ENCODE measurements at places on chromosomes 3 and 15.

GRCh38 chr15:88115486-88116152 is 140.9 kb downstream of the NTRK3 start:
- no peak for ATAC-seq

- ATAC-seq = no peak
Observed at GRCh38 chr3:40754994-40755393, 230.2 kb downstream of the ZNF621 start.

DNA sequence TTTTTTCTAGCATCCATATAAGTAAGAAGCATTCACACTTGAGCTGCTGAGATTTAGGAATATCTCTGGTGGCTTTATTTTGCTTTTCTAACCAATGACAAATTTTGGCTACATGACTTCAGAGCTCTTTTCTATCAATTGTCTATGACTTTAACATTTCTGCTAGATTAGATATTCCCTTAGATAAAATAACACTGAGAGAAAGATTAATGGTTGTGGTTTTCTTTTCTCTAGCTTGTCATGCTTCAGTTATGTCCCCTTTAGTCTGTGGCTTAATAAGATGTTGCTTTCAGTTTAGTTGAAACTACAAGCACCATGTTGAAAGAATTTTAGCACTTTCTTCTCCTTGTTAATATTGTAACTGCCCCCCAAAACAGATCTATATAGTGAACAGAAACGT is 665.6 kb upstream of the CCDC54 start:
- no peak for ATAC-seq

DNA sequence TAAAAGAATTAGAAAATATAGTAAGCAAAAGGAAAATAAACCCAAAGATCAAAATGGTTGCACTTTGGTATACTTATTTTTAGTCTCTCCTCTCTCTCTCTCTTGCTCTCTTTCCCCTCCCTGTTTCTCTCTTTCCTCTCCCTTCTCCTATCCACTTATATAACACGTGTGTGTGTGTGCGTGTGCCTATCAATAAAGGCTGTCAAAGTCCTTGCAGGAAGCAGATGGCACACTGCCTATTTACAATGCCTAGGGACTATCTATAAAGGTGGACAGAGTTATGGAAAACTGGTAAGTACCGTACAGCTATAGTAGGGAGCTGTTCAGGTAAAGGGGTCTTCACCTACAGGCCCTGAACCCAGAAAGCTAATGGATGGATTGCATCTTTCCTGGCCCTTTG is 161.6 kb downstream of the SQOR start:
- no peak for ATAC-seq

GRCh38 chr15:27668471-27669220 is 430.5 kb downstream of the OCA2 start:
- no peak for ATAC-seq

DNA sequence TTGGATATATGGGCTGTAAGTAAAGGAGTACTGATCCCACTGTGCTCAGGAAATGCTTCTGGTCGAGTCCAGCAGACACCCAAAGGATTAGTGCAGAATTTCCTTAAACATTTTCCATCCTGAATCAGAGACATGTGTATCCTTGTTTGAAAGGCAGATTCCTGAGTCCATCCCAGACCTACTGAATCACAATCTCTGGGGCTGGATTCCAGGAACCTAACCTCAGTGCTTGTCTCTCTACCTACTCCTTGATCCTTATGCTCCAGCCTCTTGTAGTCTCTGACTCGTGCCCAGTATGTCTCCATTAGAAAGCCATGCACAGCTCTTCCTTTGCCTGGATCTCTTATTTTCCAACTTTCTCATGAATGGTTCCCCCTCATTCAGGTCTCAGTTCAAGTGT is 585.8 kb downstream of the NLGN1 start:
- no peak for ATAC-seq

DNA sequence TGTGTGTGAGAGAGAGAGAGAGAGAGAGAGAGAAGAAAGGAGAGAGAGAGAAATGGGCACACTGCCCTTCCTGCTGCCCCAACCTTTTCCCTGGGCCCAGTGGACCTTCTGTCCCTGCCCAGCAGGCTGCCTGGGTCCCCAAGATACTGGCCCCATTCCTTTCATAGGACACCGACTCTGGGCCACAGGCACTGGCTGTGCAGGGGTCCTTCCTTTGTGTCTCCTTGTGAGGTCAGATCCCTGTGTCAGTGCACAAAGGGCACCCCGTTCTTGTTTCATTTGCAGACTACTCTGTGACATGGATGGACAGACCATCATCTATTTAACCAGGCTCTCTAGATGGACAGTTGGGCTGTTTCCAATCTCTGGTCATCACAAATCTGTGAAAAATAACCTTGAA is 21.3 kb upstream of the KLF13 start:
- no peak for ATAC-seq

GRCh38 chr3:161969867-161970266 is 473.3 kb downstream of the OTOL1 start:
- ATAC-seq = no peak

DNA sequence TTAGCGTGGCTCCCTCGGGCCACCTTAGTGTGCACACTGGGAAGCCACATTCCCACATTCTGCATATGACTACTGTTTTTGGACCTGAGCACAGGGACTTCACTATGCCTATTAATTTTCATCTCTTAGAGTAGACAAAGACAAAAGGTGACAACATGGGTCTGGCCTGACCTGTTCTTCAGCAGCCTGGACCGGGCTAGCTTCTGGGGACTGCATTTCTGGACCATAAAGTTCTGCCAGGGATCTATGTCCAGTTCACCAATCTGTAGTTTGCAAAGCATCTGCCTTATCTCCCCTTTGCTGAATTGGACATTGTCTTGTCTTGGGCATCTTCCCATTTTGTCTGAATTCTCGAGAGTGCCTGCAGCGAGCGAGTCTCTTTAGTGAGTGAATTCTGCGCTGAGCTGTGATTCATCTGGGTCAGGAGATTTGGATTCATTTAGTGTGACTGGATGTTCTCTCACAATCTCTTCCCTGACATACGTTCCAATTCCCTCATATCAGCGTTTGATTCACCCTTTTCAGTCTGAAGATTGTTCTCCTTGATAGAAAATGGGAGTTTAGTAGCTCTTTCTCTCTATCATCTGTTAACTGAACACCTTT is 112.2 kb upstream of the PLXNA1 start:
- ATAC-seq = no peak

- ATAC-seq = no peak
Observed at GRCh38 chr3:149356630-149357029, 20.8 kb downstream of the TM4SF1 start.

DNA sequence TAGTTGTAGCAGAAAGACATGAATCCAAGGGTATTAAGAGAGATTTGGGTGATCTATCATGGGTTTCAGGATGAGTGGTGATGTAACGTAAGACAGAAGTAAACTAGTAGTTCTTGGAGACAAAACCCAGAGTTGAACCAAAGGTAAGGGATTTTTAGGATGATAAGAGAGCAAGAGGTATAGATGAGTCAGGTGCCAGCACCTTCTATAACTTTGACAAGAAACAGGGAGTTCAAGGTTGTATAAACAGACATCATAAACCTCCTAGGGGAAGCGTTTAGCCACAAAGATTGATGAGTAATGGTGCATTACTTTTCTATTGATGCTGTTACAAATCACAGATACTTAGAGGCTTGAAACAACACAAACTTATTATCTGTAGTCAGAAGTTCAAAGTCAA is 447.3 kb upstream of the ARHGEF26 start:
- ATAC-seq = peak; percentile 60

DNA sequence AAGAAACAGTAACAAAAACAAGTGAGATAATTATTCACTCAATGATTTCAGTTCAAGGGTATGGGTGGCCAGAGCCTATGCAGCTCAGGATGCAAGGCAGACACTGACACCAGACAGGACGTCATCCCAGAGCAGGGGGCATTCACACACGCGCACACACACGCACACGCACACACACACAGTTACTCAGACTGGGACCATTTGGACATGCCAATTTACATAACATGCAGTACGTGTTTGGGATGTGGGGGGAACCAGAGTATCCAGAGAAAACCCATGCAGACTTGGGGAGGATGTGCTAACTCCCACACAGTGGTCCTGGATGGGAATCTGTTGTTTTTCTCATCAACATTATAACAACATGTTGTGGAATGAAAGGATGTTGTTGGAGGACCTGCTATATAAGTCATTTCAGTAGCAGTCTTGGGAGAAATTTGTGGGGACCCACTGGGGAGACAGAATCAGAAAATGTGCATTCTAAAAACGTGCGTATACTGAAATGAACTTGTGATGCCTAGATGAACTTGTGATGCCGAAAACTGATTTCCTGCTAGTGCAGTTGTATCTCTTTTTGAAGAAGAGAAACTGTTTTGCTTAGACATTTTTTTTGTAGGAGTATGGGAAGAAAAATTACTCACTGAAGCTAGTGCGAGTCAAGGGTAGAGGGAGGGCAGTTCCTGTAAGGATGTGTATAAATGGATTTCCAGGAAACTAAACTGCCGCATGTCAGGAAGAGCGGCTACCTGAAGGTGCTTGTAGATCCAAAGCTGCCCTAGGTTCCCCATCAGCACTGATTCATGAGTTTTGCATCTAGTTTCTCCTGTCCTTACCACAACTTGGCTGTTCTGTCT is 25.2 kb downstream of the CD200 start:
- peak; percentile 82 for ATAC-seq

- ATAC-seq = no peak
Observed at GRCh38 chr15:100922192-100923040, 3.3 kb downstream of the LRRK1 start.

GRCh38 chr3:188863999-188864406 is 307.8 kb upstream of the TPRG1 start:
- no peak for ATAC-seq

DNA sequence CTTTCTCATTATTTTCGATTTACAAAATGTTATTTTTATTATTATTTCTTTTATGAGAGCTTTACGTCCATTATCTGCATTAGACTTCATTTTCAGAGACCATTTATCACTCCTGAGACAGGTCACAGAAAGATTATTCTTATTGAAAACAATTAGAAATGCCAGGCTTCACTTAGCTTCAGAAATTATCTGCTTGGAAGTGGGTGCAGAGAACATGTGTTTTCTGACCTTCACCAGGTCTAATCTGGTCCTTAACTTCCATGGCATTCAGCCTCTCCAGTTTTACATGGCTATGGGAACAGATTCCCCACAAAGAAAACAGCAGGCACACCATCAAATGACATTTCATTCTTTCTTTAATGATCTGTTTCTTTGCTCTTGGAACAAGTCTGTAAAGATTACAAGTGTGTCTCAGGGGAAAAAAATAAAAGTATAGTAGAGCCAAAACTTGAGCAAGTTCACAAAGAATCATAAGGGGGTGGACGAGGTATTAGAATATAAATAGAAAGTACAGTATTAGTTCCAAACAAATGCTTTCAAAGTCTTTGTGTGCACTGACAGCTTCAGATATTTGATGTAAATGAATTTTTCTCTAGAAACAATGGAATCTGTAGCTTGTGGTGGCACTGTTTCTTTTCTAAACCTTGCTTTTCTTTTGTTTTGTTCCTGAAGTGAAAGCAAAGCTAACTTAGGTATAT is 294.2 kb upstream of the MEIS2 start:
- no peak for ATAC-seq

GRCh38 chr3:38711321-38711720 is 61.8 kb upstream of the SCN5A start:
- no peak for ATAC-seq
